Thyroid gland (tissue), 4 donors: ENCODE measurements at places on chromosomes 11 and 22.

GRCh38 chr11:95700471-95700817 is 89.1 kb downstream of the FAM76B start:
- no peak for DNase-seq

GRCh38 chr11:120932305-120932915 is 91.5 kb upstream of the TBCEL start:
- DNase-seq: no peak

- DNase-seq: peak; percentile 57
Measured at GRCh38 chr11:133843454-133843987, 1.8 kb downstream of the SPATA19 start.

GRCh38 chr11:45871638-45872037 is 13.8 kb upstream of the MAPK8IP1 start:
- DNase-seq: no peak

GRCh38 chr11:8283100-8283464 is 19.4 kb upstream of the LMO1 start:
- no peak for DNase-seq

- no peak for DNase-seq
Measured at GRCh38 chr22:36224245-36224644, 15.1 kb downstream of the APOL2 start.

- DNase-seq: no peak
Measured at GRCh38 chr11:117664897-117665296, 132.1 kb downstream of the DSCAML1 start.

DNA sequence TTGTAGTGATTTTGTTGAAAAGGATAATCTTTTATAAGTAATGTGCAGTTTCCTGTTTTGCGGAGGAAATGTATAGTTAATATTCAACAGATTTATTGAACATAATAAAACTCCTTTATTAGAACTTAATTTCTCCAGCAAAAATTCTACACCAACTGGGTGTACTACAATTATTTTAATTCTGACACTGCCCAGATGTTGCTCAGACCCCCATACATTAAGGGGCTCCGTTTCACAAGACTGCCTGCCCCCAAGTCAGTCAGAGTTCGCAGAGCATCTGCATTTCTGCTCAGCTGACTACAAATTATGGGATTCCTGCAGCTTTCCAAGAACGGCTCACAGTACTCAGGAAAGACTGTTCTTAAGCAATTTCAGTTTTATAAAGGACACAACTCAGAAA is 6.2 kb downstream of the CEP57 start:
- DNase-seq: no peak

DNA sequence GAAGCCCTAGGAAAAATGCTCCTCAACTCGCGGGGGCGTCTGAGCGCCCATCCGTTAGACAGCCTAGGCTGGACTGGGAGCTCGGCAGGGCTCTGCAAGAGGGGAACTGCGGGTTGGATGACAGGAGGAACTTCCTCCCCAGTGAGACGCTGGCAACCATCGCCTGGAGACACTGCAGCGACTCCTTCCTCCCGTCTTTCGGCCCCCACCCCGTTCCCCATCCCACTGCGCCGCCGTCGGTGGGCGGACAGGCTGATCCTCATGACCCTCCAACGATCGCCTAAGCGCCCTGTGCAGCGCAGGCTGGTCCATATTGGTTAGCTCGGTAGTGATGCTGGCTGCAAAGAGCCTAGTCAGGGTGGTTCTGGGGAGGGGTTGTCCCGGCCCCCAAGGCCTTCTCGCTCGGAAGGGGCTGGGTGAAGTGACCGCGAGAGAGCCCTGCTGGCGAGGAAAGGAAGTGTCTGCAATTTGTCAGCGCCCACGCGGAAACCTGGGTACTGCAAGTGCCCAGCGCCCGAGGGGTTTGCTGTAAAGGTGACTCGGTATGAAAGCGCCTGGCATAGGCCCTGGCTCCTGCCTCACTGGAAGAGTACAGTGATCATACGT is 638 bp downstream of the NRGN start:
- DNase-seq: peak; percentile 60

GRCh38 chr22:48500471-48501230 is 1327.0 kb downstream of the BRD1 start:
- DNase-seq: no peak

DNA sequence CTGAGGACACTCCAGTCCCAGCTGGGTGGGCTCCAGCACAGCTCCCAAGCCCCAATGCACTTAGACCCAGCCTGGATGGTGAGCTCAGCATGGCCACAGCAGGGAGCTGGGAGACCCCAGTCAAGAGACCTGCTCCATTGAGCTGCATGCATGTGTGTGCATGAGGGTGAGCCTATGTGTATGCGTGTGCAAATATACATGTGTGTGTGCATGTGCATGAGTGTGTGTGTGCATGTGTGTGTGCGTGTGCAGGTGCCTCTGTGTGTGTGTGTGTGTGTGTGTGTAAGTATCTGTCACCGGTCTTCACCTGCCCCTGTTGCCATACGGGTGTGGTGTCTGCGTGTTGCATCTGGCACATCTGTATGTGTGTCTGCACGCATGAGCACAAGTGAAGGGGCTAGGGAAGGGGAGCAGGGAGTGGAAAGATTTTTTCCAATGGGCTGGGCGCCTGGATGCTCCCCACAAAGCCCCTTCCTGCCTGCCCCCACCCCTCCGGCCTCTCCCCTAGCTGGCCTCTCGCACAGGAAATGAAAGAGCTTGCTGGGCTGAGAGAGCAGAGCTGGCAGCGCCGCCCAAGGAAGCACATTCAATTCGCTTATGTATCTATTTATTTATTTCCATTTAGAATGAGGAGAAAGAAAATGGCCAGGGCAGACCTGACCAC is 4.1 kb downstream of the TSPAN32 start:
- DNase-seq: no peak

- peak; percentile 76 for DNase-seq
Measured at GRCh38 chr11:95076416-95076815, 9.7 kb downstream of the SRSF8 start.

DNA sequence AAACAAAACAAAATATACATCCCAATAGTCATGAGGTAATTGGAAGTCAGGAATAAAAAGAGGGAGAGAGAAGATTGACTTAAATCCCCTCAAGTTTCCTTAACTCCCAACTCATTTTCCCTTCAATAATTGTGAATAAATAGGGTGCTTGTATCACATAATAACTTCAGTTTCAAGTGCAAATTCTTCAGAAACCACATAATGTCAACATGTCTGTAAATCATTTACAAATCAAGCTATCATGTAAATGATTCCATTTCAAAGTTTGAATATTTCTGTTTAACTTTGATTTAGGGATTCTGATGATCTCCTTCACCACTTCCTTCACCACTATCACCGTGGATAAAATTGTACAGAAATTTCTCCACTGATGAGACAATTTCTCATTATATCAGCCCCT is 23.2 kb downstream of the CASP5 start:
- DNase-seq: no peak

DNA sequence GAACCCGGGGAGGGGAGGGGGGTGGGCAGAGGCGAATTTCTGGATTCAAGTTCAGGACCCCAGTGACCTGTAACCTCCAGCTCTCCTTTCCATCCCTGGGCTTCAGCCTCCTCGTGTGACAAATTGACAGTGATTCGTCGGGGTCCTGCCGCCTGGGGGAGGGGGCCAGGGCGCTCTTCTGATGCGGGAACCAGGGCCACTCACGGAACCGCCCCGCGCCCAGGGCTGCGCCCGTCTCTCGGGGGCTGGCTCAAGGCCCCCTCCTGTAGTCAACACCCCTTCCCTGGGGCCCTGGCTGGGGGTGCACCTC is 92.8 kb upstream of the ANO1 start:
- no peak for DNase-seq

DNA sequence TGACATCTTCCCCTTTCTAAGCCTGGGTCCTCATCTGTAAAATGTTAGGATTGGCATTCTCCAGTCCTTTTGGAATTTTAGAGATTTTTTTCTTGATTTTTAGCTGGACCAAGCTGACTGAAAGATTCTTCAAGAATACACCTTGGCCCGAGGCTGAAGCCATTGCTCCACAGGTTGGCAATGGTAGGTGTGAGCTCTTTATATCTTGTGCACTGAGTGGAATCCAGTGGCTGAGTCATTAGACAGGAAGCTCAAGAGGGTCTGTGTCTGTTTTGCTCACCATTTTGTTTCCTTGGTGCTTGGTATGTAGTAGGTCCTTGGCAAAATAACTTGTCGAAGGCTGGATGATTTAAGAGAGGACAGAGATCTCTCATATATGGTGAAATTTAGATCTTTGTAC is 6.2 kb downstream of the EIF3L start:
- peak; percentile 17 for DNase-seq

GRCh38 chr22:46900549-46900948 is 138.1 kb downstream of the TBC1D22A start:
- DNase-seq: no peak

DNA sequence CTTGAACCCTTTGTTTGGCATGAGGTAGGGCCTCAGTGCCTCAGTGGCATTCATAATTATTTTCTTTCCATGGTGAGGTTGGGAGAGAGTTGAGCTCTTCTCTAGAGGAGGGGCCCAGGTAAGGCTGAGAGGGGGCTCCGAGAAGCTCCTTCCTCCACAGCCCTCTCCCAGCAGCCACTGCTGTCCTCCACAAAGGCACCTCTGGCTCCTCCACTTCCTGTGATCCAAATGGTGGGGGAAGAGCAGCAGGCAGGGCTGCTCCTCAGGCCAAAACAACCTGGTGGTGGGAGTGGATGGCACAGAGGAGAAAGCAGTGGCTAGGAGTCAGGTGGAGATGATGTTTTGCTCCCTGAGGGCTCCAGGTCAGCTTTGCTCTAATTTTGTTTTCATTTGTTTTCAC is 13.3 kb downstream of the ROBO4 start:
- DNase-seq: no peak

DNA sequence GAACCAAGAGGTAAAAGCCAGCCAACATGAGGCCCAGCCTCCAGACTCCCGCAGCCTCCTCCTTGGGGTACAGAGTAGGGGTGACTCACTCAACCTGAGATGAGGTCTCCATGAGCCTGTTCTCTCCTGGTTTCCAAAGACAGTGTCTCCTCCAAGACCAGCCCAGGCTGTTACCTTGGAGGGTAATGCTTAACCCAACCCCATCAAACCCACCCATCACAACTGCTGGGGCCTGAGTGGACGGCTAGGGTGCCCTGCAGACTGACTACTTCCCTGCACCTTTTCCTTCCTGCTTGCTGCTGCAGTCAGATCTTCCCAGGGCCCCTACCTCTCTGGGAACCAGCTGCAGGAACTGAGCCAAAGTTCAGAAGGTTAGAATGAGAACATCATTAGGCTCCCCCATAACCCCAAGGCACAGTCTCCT is 5.1 kb upstream of the NOL12 start:
- no peak for DNase-seq

GRCh38 chr11:110317516-110317932 is 21.1 kb upstream of the RDX start:
- DNase-seq: no peak

DNA sequence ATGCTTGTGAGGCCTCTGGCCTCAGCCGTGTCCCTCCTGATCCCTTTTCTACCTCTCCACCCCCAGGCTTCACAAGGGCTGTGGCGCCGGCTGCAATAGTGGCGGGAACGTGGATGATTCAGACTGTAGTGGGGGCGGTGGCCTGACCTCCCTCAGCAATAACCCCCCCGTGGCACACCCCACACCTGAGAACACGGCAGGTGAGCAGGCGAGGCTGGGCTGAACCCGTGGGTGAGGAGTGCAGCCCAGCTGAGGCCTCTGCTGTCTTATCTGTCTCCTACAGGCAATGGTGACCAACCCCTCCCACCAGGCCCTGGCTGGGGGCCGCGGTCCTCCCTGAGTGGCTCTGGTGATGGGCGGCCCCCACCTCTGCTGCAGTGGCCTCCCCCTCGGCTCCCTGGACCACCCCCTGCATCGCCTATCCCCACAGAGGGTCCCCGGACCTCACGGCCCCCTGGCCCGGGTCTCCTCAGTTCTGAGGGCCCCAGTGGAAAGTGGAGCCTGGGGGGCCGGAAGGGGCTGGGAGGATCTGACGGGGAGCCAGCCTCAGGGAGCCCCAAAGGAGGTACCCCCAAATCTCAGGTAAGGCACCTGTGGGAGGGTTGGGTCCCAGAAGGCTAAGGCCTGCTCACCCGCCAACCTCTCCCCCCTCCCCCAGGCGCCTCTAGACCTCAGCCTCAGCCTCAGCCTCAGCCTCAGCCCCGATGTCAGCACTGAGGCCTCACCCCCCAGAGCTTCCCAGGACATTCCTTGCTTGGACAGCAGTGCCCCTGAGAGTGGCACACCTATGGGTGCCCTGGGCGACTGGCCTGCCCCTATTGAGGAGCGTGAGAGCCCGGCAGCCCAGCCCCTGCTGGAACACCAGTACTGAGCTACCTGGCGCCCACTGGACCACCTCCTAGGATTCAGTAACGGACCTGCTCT is 1.5 kb upstream of the SIPA1 start:
- no peak for DNase-seq

DNA sequence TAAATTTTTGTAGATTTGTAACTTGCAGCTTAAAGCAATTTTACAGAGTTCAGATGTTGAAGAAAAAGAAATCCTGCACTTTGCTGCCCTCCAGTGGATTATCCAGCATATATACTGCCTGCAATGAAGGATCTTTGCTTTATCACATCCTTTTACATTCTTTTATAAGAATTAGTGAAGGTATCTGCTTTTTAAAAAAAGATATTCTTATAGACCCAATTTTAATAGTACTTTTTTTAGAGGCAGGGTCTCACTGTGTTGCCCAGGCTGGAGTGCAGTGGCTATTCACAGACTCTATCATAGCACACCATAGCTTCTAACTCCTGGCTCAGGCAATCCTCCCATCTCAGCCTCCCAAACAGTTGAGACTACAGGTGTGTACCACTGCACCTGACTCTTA is 60.7 kb downstream of the TTC17 start:
- peak; percentile 35 for DNase-seq

DNA sequence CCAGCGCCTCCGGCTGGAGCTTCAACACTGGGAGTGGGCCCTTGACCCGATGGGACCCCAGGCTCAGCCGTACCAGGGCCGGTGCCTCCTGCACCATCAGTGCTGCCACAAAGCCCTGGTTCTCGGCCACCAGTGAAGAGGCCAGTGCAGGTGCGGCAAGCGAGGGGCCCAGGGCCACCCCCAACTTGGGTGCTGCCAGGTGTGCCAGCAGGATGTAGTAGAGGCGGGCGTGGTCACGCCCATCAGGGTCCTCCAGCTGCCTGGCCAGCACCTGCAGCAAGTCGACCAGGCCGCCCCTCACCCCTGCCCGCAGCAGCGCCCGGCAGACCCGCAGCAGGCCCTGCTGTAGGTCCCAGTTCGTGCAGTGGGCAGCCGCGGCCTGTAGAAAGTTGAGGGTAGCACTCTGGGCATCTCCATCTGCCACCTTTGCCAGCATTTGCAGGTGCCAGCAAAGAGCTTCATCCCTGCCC is 2.3 kb downstream of the AP5B1 start:
- no peak for DNase-seq

DNA sequence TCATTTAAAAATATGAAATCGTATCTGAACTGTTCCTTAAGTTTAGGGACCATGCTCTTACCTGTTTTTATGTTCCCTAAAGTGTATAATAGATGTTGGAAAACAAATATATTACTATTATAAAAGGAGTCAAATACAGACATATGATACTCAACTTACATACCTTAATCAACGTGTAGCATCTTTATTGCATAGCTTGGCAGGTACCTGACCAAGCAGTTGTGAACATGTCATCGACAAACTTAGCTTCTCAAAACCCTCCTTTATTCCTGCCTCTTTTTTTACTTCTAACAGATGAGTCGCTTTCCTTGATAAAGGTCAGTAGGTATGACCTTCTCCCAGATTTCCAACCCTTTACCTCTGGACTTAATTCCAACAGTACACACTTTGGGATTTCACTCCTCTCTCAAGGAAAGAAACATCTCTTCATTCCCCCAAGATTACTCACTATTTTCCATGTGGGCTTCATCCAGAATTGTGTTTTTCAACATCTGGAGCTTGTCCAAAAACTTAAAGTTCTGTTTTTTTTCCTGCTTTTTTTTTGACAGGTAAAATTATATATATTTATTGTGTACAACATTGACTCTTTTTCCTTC is 11.9 kb downstream of the HIPK3 start:
- no peak for DNase-seq

- peak; percentile 12 for DNase-seq
Measured at GRCh38 chr11:104451197-104451893, 287.4 kb upstream of the PDGFD start.
